GM12864 (cell line): ENCODE measurements at places on chromosomes 2 and 18.

DNA sequence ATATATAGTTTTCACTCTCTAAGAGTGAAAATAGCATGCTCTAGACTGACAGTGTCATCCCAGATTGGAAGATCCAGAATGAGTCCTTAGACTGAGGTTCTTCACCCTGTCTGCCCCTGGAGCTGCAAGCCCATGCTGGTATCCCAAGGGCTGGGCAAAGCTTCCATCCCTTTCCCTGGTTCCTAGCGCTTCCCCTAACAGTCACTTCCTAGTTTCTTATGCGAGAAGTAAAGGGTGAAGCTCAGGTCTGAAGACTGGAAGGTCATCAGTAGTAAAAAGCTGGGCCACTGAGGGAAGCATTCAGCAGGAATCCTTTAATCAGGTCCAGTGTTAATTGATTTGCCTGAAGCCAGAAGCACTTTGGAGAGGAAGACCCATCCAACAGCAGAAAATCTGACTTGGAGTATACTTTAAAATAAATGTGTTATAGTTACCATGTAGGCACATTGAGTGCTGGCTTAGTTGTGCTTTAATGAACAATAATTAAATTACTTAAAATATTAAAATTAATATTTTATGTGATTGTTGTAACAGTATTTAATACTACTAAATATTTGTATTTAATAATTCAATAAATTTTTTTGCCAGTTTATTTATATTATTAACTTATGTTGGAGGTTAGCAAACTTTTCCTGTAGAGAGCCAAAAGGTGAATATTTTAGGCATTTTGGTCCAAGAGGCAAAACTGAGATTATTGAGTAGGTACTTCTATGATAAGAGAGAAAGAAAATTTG lies 237.9 kb downstream of the FHOD3 start:
- no peak for DNase-seq

DNA sequence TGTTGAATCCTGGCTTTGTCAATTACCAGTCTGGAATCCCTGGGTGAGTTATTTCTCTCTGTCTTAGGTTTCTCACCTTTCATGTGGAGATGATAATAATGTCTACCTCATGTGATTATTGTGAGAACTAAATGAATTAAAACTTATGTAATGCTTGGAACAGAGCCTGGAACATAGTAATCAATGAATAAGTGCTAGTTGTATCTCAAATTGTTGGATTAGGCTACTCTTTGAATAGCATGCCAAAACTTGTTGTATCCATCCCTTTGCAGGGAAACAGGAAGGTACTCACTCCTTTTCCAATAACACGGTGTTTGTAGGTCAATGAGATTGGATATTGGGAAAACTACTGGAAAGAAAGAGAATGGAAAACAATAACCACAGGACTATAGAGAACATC lies 796.6 kb upstream of the ZEB2 start:
- no peak for DNase-seq

- no peak for DNase-seq
Measured at GRCh38 chr2:96547203-96547641, 10.7 kb downstream of the ARID5A start.

DNA sequence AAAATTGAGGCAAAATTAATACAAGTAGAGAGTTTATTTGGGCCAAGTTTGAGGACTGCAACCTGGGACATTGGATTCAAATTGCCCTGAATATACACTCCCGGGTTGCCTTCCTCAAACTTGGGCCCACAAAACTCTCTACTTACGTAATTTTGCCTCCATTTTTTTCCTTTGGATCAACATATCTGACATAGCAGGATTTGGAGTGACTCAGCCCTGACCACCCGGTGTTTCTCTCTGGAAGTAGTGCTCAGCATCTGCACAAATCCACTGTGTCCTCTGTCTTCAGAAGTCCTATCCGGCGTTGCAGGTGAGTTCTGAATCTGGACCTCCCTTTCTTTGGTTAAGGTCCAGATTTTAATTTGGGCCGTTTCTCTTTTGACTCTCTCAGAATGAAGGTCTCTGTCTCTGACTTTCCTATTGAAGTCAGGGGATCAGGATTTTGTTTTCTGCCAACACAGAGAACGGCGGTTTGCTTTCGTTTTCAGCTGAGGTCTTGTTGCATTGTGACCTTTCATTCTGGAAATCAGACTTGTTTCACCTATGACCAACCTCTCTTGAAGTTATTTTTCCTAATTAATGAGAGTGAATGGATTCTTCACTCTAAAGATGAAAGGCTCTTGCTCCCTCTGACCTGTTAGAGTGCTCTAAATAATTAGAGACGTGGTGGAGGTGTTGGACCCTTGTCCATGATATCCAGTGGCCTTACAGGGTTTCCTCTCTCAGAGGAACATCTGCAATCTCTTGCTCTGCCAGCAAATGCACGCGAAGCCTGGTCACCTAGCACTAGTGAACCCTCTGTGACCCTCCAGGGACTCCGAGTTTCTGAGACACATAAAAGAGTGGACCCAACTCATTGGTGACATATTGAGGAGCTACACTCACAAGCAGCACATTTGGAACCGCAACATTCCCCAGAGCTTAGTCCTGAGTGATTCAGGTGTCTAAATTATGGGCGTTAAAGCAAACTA lies 13.6 kb downstream of the TCF23 start:
- no peak for DNase-seq

DNA sequence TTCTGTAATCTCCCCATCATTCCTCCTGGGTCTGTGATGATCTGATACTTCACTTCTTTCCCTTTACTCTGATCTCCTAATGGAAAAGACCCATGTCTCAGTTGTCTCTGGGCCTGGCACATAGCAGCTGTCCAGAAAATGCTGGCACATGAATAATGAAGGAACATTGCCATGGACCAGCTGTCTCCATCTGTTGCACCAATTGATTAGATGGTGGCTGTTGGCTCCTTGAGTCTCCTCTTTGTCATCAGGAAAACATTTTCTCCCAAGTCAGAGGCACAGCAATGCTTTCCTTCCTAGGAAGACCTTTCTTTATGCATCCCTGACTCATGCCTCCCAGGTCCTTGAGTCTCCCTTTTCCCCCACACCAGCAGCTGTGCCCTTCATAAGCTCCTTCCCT lies 286.2 kb upstream of the CXCR4 start:
- no peak for DNase-seq

DNA sequence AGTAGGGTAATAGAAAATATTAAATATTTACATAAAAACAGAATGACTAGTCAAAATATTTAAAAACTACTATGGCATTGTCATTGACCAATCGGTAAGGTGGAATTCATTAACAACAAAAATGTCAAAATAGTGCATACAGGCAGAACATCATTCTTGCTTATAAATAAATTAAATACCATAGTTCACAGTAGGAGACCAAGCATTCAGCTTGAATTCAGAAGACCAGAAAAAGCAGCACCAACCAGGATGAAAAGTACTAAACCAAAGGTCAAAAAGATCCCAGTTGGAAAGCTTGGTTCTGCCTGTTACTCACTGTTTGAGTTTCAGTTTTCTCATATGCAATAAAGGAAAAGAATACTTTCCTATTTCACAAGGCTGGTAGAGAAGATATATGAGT lies 244.3 kb downstream of the OSR1 start:
- DNase-seq: no peak

GRCh38 chr2:142130111-142131009 lies 456 bp downstream of the LRP1B start:
- DNase-seq: no peak

DNA sequence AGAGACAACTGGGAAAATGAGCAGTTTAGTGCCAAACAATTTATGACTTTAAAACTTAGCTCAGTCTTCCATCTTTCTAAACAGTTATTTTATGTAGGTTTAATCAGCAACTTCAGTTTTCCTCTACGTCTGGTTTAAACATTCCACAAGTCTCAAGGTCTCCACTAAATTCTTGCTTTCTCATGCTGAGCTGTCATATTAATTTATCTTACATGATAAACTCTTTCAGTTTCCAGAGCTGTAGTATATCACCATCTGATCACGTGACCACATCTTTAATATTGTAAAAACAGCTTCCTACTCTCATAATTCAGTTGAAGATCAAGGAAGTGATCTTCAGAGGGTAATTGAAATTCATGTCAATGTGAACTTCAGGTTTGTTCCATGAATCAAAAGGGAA lies 158.6 kb downstream of the ZNF804A start:
- no peak for DNase-seq

DNA sequence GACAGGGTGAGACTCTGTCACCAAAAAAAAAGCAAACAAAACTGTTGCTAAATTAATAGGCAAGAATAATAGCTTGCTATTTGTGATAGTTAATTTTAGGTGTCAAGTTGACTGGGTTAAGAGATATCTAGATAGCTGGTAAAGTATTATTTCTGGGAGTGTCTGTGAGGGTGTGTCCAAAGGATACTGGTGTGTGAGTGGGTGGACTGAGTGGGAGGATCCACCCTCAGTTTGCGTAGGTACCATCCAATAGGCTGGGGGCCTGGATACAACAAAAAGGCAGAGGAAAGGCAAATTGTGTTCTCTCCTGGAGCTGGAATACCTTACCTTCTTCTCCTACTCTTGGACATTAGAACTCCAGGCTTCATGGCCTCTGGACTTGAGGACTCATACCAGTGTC lies 15.0 kb downstream of the DUSP11 start:
- no peak for DNase-seq

- no peak for DNase-seq
Measured at GRCh38 chr2:205714789-205715720, 32.8 kb downstream of the NRP2 start.

DNA sequence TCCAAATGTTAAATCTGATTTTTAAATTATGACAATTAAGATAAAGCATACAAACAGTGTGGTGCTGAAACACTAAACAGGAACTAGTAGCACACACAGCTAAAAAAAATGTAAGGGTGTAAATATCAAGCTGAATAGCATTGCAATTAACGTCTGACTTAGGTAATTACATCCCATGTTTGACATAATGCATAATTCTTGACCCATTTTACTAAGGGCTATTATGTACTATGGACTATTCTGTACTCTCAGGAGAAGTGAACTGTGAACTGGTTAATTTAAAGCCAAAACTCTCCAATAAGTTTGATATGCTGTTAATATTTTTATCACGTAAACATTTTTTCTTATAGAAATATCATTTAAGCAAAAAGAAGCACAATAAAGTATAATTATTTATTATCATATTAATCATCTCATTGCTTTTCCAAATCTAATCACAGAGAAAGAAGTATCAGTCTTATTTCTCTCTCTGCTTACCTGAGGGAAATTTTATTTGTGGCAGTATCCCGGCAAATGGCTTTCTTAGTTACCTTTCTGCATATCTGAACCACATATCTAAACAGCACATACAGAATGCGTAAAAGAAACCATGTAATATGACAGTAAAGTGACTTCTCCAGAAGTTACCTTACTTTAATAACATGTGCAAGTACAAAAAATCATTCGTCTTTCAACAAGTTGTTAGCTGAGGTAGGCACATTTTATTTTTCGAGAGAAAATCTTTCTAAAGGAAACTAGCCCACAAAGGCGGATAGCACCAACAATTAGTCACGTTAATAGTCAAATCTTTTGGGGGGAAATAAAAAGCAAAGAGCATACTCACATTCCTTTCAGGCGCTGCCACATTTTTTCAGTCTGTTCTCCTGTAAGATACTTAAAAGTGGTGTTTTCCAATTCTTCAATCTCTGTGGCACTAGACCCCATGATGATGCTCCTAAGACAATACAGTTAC lies 94.9 kb upstream of the PDE1A start:
- DNase-seq: no peak

DNA sequence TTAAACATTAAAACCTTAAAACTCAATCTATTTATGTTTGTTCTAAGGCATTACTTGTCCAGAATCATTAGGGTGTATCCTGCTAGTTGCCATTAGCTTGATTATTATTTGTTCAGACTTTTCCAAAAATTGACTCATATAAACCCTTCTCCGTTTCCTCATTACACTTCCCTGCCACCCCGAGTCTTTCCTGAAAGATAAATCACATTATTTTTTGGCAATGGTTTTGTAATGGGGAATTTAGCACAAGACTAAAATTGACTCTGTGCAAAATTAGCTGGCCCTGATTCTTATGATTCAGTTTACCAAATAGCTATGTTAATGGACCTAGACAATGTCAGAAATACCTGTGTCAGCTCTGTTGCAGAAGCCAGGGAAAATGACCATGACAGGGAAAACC lies 112.2 kb upstream of the NT5C1B start:
- DNase-seq: no peak

GRCh38 chr2:50290718-50291117 lies 741.2 kb downstream of the NRXN1 start:
- no peak for DNase-seq

- DNase-seq: no peak
Measured at GRCh38 chr2:36352701-36353100, 2.9 kb upstream of the CRIM1 start.

DNA sequence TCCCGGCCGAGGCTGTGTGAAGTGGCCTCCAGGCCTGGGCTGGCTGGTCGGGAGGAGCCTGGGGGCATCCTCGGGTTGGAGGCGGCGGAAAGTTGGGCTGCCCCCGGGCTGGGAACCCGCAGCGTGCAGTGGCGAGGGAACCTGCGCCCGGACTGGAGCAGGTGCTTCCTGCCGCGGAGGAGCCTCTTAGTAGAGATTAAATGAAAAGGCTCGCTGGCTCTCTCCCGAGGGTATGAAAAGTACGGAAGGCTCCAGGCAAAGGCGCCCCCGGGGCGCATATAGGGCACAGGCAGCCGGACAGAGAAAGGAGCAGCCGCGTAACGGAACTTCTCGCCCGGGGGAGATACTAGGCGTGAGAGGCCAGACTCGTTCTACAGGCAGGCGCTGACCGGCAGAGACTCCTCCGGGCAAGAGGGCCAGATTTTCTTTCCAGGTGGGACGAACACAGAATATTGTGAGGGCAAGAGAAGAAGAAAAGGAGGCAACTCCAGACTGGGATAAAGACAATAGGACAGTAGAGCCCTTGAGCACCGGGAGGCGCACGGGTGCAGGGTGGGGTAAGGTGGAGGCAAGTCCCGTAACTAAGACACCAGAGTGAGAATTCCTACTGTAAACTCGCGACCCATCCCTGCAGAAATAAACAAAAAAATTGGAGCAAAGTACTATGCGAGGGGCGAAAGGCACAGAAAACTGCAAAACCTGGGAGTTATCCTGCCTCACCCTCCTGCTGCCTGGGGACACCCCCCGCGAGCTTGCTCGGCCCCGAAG lies 816 bp downstream of the CDH2 start:
- DNase-seq: no peak

DNA sequence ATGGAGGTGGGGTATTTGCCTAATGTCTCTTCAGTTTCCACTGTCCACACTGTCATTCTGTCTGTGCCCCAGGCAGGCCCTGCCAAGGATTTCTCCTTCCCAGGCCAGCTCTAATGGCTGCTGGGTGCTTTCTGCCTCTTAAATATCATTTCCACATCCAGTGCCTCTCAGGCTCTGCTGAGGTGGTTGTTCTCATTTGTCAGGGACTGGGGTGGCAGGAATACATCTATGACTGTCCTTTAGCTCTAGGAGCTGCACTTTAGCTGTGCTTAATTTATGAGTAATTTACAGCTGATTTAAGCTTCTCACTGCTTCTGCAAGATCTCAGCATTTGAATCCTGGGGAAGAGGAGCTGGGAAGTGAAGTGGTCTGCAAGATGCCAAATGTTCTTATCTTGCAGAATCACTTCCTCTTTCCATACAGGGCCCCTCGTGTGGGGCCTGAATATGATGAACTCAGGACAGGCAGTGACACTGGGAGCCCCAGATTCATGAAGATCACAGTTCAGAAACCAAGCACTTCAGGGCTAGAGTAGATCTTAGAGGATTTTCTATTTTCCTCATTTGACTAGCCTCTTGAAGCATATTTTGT lies 150.2 kb downstream of the FSHR start:
- DNase-seq: no peak
